Kidney glomerular epithelial cell (primary cell): ENCODE measurements at places on chromosomes 5 and 9.

DNA sequence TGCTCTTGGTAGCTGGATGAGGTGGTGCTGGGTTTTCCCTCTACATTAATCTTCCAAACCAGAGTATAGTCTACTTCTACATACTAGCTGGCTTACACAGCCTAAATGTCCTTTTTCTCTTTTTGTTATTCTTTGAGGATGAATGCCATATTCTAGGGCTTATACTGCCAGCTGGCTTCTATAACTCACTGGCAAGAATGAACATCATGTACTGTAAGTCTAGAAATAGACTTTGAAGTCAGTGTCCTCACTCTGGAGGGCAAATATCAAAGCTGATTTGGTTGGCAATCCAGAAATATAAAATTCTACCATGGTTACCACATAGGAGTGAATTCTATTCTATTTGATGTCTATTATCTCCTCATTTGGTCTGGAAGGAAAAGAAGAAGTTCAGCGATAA, 251.7 kb upstream of the TYRP1 start:
- DNase-seq: no peak

- DNase-seq: no peak
These were observed 336.3 kb downstream of the MED10 start for GRCh38 chr5:6041977-6042550.

GRCh38 chr5:115580941-115581340, 21.3 kb downstream of the TICAM2 start:
- DNase-seq: no peak

DNA sequence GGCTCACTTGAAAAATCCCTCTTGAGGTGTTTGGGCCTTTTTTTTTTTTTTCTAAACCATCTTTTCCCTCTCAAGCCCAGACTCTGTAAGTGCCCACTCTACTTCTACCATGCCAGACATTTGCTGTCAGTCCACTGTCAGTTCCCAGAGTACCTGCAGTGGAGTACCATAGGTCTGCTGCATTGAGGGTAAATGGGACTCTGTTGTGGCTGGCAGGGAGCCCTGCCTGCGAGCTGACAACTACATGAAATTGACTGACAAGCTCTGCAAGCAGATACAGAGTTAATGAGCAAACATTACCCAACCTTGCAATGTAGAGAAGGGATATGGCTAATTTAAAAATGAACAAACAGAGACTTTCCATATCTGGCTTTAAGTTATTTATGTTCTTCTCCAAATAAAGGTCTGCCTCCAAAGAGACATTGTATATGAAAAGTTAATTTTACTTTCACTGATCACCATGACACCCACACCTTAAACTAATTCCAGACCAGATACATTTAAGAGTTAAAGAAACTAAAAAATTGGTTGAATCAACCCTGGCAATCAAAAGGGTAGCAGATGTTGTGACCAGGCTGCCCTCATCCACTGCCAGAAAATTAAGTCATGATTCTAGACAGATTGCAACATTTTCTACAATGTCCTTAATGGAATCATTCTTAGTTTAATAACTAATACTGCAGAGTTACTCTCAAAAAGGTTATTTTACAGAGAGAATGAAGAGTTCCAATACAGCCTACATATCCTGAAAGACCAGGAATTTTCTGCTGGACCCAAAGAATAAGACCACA, 100.4 kb upstream of the PAM start:
- no peak for DNase-seq

DNA sequence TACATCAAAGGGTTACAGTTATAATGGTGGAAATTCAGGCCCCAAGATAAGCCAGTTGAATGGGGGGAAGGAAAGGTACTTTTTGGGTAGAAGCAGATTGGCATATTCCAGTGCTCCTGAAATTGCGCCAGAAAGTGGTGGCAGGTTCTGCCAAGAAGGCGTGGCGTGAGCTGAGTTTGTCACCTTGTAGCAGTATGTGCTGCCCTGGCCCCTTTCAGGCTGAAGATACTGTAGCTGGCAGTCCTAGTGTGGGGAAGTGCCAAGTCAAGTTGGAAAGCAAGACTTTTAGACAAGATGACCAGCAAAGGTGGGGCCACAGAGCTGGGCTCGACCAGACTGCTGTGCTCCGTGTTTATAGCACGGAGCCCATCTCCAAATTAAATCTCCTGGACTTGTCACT, 133.6 kb upstream of the GLRA1 start:
- DNase-seq: no peak

GRCh38 chr9:82247318-82247717, 258.7 kb downstream of the SPATA31D1 start:
- no peak for DNase-seq

- DNase-seq: no peak
These were observed 105.1 kb downstream of the DEPDC1B start for GRCh38 chr5:60594715-60595477.

DNA sequence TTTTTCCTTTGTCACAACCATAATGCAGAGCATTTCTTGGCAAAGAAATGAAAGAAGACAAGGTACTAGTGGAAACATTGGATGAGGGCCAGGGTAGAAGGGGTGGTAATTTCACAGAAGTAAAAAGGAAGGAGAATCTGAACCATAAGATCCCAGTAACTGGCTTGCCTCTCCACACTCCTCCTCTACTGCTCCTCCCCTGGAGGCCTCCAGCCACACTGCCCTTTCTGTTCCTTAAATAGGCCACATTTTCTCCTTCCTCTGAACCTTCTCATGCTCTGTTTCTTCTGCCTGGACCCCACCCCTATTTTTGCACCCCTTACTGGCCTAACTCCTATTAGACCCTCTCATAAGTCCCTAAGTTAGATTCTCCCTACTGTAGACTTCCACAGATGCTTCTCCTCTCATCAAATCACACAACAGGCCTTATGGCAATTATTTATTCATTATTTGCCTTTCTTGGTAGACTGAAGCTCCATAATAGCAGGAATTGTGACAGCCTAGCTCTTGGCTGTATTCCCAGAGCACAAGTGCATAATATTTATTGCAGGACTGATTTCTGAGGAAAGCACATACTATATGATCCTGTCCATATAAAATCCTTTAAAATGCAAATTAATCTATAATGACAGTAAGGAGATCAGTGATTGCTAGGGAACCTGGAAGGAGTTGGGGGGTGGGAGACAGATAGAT, 31.3 kb upstream of the GRIA1 start:
- DNase-seq: no peak

- peak; percentile 77 for DNase-seq
These were observed 18.9 kb upstream of the MEGF9 start for GRCh38 chr9:120733190-120733589.

DNA sequence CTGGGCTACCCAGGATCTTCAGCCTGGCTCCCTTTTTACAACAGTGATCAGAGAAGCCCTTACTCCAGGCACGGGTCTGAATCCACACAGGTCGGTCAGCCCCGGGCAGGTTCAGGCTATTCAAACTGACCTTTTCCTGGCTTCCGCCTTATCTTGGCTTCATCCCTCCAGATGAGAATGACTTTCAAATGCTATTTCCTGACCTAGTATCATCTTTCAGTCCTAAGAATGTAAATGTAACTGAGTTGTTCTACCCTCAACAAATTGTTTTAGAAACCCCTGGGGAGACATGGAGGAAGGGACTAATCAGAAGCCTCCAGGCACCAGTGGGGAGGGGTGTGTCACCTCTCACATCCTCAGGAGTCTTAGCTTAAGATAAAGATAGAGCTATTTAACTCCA, 213.2 kb downstream of the EPB41L4A start:
- DNase-seq: no peak

DNA sequence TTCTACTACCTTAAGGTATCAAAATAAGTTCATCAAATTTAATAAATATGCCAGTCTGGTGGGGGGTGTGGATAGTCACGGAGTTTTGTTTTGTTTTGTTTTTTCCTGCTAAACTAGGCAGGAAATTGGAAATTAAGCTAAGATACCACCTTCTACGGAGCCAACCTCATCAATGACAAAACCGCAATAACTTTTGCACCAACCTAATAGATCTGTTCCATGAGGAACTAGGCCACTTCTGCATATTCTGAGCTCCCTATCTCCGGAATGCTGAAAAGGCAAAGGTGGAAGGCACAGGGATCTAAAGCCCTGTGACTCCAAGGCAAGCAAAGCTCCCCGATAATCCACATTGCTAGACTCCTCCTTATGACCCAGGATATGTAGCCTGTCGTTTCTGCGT, 5.8 kb upstream of the OR1L4 start:
- DNase-seq: no peak

DNA sequence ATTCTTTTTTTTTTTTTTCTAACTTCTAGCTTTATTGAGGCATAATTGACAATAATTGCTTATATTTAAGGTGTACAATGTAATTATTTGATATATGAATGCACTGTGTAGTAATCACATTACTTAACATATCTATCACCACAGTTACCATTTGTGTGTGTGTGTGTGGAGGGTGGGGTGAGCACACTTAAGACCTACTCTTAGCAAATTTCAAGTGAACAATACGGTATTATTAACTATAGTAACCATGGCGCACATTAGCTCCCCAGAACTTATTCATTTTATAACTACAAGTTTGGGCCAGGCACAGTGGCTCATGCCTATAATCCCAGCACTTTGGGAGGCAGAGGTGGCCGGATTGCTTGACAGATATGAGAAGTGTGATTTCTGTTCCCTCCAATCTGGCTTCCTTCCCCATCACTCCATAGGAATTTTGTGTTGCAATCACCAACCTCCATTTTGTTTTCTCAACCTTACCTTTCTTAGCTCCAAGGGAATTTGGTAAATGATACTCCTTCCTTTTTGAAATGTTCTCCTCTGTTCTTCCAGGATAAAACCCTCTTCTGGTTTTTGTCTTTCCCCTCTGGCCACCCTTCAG, 14.9 kb downstream of the TXN start:
- no peak for DNase-seq

- no peak for DNase-seq
These were observed 148.3 kb downstream of the CMYA5 start for GRCh38 chr5:79837761-79838551.

DNA sequence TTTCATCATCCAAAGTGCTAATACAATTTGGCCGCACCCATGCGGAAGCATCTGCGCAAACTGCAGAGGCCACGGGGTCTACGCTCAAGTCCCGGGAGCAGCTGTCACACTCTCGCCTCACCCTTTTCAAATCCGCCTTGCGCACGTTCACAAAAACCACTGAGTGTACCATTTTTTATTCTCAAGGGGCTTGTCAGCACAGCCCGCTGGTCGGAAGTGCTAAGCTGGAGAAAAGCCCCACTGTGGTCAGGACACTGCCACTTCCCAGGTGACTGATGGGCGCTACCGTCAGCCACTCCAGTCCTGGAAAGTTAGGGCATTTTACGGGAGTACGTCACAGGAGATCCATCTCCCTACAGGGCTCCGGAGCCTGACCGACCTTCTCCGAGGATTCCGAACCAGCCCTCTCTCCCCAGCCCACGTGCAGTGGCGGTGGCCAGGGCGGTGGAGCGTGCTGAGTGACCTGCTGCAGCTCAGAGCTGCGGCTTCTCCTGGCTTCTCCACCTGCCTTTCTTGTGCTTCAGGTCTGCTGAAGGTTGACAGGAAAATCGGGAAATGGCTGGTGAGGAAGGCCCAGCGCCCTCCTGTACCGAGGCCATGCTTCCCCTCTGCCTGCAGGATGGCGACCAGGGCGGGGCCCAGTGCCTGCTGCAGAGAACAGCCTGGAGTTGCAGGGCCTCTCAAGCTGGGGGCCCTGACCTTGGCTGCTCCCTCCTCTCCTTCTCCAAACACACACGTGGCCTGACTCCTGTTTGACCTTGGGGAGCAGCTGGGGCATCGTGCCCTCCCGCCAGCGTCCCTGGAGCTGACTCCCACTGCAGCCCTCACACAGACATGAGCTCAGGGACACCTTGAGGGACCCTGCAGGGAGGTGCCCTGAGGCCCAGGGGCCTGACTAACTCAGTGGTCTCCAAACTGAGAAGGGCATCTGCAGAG, 14.3 kb downstream of the RASGEF1C start:
- no peak for DNase-seq

- no peak for DNase-seq
These were observed 164.5 kb downstream of the COL23A1 start for GRCh38 chr5:178425621-178426068.

GRCh38 chr9:8719833-8720486, 920.4 kb upstream of the DMAC1 start:
- no peak for DNase-seq

GRCh38 chr5:75614176-75614575, 2.9 kb downstream of the ANKDD1B start:
- no peak for DNase-seq

DNA sequence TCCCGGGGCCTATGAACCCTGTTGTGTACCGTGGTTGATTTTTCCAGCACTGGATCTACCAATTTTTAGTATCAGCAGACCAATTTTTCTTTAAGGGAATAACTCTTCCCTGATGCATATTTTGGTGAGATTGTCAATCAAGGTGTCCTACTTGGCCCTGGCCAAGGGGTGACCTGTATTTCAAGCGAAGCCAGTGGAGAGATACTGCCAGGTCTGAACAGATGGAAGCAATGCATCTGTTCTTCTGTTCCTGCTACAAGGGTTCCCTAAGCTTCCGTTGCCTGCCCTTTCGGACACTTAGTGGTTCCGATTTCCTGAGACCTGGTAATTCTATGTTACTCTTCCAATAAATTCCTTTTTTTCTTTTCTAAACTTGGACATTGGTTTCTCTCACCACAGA, 37.3 kb downstream of the ADAM19 start:
- no peak for DNase-seq

DNA sequence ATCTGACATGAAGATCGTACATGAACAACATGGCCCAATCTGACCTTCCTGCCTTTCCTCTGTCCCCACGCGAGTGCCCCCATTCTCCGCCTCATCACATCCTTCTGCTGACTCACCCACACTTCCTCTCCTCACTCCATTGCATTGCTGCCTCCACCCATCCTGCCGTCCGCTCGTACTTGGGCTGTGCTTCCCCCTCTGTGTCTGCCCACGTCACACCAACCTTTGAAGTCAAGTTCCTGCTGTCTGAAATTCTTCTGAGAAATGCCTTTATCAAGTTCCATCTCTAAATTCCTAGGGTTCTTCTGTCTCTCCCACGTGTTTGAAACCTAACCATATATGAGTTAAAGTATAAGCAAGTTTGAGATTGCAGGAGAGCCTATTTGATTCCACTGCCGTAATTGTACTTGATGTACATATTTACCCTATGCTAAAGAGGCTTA, 18.0 kb upstream of the STARD4 start:
- DNase-seq: peak; percentile 92

GRCh38 chr9:79970146-79970425, 398.3 kb downstream of the TLE4 start:
- DNase-seq: no peak
